ENCODE measurements at places on chromosomes 5 and 9.

DNA sequence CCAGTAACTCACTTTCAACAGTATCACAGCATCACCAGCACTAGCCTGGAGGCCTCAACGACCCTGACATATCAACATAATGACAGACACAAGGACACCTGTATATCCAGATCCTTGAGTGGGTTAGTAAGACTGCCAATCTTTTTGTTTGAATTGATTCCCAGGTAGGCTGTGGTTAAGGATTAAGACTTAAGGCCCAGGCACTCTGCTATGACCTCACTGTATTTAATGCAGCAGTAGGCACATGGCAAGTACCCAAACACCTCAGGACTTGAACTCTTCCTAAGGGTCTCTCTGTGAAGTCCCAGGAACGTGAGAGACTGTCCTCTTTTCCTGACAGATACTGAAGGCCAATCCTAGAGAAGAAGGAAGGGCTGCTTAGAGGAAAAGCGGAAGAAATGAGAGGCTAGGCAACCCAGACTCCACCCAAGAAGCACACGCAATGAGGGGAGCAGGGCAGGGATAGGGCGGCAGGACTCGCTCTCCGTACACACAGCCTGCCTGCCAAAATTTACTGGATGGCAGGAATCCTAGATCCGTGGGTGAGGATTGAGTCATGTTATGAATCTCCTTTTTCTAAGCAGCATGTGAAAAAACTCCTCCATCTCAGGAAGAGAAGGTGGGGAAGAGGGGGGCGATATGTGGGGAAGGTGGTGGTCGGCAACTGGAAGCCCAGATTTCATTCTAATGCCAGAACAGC is 93.4 kb downstream of the SIL1 start:
- no peak for DNase-seq

GRCh38 chr5:6926491-6927038 is 213.3 kb downstream of the TENT4A start:
- no peak for DNase-seq

DNA sequence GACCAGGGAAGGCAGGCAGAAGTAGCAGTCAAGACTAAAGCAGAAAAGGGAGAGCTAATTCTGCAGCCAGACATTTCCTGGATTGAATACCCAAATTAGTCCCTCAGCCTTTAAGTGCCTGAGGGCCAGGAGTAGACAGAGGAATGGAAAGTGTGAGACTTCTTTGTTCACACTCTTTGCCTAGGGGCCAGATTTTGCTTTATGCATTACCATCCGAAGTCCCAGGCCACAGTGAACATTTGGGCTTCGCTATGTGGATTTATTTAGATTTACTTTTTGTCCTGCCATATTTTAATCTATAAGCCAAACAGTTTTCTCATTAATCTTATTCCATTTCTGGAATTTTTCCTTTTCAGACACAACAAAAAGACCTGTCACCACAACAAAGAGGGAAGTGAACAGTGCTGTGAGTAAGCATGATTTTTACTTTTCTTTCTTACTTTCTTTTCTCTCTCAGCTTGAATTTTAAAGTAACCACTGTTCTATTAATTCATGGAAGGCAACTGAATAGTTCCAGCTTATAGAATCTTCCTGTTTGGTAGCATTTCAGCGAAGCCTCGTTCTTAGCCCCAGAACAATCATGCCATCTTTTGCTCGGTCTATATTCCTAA is 52.6 kb downstream of the PDCD1LG2 start:
- DNase-seq = no peak

DNA sequence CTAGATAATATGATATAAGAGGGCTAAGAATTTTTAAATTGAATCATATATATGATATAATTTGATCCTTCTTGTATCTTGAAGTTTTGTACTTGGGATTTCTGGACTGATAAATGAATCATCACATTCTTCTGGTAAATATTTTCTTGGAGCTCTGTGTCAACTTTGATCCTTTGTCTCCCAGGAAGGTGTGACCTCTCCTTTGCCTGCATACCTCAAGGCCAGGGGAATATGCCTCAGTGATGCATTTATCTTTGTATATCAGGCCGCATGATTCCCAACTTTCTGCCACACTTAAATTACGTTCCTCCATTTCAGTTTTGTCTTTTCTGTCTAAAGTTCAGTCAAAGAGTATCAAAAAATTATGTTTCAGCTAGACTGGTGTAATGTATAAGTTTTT is 101.2 kb downstream of the NLN start:
- DNase-seq = no peak

DNA sequence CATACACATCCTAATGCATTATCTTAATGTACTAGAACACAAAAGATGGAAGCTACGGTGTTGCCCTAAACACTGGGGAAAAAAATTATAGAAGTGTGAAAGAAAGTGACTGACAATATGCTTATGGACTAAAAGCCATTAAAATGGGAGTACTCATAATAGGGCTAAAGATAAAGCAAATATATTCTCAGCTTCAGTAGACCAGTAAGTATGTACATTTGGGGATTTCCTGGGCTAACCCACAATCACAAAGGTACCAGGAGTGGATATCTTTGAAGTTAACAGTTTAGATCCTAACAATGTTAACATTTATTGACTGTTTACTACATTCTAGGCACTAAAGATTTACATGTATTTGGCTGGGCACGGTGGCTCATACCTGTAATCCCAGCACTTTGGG is 36.9 kb downstream of the PTGER4 start:
- DNase-seq = no peak

DNA sequence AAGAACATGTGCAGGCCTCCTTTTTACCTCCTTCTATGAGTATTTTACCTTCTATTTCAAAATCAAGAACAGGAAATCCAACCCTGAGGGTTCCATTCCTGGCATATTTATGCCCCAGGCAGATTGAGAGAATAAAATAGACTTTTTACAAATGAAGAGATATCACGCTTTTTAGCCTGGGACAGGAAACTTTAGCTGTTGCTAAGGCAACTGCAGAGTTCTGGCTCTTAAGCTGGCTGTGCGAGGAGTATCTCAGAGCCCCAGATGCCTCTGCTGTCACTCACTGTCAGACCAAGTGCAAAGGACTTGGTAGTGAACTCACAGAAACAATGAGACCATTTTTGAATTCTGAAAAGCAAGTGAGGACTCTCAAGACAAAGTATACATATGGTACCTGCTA is 69.5 kb upstream of the HSPB3 start:
- DNase-seq = no peak

- DNase-seq = no peak
Observed at GRCh38 chr5:169258372-169259000, 42.5 kb downstream of the SLIT3 start.

DNA sequence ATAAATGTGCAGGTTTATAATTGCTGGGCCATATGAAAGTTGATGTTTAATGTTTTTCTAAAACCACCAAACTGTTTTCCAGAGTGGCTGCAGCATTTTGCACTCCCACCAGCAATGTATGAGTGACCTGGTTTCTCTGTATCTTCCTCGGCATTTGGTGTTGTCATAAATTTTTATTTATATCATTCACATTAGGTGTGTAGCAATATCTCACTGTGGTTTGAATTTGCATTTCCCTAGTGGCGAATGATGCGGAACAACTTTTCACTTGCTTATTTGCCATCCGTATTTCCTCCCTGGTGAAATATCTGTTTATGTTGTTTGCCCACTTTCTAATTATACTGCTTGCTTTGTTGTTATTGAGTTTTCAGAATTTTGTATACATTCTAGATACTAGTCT is 295.7 kb upstream of the TUT7 start:
- DNase-seq = no peak

GRCh38 chr5:77636641-77637169 is 1.8 kb downstream of the OTP start:
- DNase-seq = no peak

GRCh38 chr5:65141493-65141892 is 340.2 kb downstream of the ADAMTS6 start:
- DNase-seq = no peak

DNA sequence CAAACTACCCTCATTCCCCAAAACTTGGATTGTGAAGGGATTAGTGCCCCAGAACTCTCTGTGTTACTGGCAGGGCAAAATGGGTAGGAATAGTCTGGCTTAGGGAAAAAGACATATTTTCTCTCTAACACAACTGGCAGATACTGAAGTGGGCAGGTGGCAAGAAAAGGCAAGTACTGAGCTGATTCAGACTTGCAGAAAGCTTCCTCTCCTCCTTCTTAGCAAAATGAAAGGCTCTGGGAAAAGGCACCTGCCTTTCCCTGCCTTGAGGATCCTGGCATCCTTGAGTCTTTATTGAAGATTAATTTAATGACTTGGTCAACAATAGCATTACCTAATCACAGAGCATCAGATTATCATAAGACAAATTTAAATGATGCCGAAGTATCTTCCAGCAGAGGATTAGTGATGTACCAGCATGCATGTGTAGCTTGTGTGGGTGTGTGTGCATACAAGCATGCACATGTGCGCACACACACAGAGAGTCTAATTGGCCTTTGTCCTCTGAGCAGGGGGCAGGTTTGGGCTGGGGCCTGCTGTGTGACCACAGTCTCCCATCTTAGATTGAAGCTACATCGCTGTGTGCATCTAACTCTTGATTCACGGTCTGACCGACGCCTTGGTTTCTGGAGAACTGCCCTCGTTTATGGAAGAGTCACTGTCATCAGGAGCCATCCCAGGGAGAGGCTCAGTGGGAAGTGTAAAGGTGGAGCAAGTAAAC is 294.8 kb downstream of the AOPEP start:
- DNase-seq = no peak

GRCh38 chr5:169880012-169880663 is 100.2 kb downstream of the INSYN2B start:
- no peak for DNase-seq

Measured in CD4-positive, alpha-beta T cell treated with Interleukin-2 at 100 ng/mL for 4 hours (primary cell).